ENCODE measurements at places on chromosomes 3 and 15. TPM values are rescaled to one million over a fixed set of nuclear protein-coding genes. Genes with fewer than 3 reads are reported as not detected.

DNA sequence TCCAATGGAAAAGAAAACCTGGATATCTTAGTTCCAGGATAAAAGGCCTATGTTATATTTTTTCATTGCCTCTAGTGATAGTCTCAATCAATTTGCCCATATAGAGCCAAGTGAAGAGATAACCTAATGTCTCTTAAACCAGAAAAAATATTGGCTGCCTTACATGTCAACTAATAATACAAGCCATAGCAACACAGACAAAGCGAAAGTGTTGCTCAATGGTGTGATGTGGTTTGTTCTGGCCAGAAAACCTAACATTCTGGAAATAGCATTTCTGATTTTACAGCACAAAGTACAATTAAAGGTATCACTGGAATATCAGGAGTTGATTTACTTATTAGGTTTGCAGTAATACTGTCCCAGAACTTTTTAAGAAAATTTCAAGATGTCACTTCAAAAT, 101.5 kb downstream of the ATP8B4 start:
- no peak for DNase-seq

DNA sequence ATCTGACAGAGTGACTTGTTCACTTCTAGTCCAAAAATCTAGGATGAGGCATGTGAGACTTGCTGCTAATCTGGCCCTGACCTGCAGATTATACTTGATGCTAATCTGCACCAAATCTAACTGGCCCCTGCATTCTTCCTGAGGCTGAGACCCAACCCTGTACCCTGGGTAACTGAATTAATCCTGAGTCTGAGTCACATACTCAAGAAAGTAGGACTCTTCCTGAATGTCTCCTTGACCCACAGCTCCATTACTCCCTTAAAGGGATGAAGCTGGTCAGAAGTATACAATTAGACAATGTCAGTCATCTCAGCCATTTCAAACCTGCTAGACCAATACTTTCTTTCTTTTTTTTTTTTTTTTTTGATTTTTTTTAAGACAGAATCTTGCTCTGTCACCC, 25.5 kb downstream of the PTPN9 start:
- DNase-seq, result no peak

SLC22A13 gene
- total RNA-seq, result not detected

CACNA2D2 gene
- total RNA-seq, result 0.14 TPM

DNA sequence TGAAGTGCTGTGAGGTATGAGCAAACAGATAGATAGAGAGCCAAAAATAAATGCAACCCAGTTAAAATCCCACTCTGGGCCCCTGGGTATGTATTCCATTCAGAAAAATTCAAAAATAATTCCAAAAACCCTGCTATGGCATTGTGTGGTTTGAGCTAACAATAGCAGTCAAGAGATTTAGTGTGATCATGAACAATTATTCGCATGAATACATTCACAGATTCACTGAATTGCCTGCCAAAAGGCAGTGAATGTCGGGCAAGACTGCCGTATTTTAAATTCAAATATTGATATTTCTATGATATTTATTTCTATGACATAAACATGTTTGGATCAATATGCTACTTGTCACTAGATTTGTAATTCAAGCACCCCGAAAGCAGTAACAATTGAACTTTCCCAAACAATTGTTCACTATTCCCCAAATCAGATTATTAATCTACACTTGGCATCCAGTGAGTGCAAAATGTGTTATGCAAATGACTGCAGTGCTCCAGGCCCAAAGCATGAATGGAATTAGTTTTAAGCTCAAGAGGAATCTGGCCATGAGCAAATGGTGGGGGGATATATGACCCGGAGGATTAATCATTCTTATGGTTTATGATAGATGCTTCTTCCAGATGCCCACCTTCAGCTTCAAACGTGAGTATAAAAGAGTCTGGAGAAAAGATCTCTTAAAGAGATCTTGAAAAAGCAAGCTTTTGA, 417.0 kb upstream of the MEIS2 start:
- no peak for DNase-seq

All from epithelial cell of proximal tubule (primary cell).